Fibroblast of lung (primary cell): ENCODE measurements at places on chromosomes 13 and 19. TPM values are rescaled to one million over a fixed set of nuclear protein-coding genes. Genes with fewer than 3 reads are reported as not detected.

GPR12 gene
- total RNA-seq, result not detected in 2 replicates

CCDC106 gene
- 8.0 and 10.2 TPM in 2 replicates for total RNA-seq

ZNF208 gene
- 3.6 TPM in 2 replicates for total RNA-seq

C5AR1 gene
- total RNA-seq, result under 0.01 and 0.33 TPM in 2 replicates

VWA8 gene
- total RNA-seq, result 24.1 and 29.9 TPM in 2 replicates
